Stimulated activated CD4-positive, alpha-beta T cell treated with anti-CD3 and anti-CD28 coated beads, TNF-alpha, amount 100 ng/mL, for 1 hour (primary cell): ENCODE measurements at places on chromosomes 13 and 19.

- DNase-seq, result no peak
These were observed 257.3 kb upstream of the MAB21L1 start for GRCh38 chr13:35733827-35734226.

DNA sequence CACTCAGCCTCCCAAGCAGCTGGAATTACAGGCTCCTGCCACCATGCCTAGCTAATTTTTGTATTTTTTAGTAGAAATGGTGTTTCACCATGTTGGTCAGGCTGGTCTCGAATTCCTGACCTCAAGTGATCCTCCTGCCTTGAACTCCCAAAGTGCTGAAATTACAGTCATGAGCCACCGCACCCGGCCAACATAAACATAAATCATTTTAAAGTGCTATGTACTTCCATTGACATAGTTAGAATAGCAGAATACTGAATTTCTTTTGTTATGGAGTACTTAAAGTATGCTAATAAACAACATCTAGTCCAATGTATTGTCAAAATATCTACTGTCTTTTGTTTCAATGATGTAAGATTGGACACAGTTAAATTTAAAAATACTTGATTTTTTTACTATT, 539.0 kb downstream of the PCDH9 start:
- no peak for DNase-seq

DNA sequence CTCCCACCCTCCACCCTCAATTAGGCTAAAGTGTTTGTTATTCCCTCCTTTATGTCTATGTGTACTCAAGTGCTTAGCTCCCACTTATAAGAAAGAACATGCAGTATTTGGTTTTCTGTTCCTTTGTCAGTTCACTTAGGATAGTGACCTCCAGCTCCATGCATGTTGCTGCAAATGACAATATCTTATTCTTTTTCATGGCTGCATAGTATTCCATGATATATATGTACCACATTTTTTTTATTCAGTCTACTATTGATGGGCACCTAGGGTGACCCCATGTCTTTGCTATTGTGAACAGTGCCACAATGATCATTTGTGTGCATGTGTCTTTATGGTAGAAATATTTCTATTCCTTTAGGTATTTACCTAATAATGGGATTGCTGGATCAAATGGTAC, 114.3 kb downstream of the DLEU7 start:
- no peak for DNase-seq

DNA sequence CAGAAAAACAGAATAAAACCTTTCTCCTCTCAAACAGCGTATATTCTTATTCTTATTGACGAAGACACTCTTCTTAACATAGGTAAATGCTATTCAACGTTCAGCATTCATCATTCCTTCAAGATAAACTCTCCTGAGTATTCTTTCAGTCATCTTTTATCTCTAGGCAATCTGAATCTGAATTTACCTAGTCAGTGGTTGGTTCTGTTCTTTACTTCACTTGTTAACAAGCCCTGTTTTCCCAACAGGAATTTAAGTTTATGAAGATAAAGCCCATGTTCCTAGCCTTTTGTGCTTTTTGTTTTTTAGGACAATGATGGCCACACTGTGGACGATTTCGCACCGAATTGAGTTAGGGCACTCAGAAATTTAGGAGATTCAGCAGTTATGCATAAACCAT, 3.2 kb downstream of the ELF1 start:
- DNase-seq, result no peak

DNA sequence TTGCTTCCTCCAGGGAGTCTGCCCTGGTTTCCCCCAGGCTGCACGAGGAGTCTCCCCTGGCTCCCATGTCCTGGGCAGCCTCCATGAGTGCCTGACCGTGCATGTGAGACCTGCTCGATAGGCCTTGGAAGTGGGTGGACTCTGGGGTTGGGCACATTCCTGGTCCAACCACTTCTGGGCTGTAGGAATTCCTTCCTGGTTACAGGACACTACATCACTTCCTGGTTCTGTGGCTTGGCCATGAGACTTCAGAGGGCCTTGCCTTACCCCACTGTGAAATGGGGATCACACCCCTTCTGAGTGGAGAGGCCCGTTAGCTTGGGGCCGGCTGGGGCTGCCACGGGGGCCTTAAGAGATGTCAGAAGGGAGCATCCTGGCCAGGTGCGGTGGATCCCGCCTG, 4.0 kb upstream of the ZNF628 start:
- DNase-seq, result no peak

DNA sequence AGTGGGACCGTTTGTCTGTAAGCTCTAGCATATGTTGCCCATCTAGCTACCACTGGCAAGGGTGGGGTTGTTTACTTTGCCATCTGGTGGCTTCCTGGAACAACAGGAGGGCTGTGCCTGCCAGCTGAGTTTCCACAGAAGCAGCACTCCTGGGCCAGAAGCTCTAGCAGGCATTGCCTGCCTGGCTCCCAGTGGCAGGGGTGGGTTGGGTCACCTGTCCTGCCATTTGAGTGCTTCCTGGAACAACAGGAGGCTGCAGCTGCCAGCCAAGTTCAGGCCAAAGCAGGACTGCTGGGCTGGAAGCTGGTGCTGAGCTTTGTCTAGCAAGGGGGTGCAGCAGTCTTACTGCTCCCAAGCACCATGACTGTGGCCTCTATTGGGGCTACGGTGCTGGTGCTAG, 239.7 kb downstream of the MTUS2 start:
- DNase-seq, result no peak

DNA sequence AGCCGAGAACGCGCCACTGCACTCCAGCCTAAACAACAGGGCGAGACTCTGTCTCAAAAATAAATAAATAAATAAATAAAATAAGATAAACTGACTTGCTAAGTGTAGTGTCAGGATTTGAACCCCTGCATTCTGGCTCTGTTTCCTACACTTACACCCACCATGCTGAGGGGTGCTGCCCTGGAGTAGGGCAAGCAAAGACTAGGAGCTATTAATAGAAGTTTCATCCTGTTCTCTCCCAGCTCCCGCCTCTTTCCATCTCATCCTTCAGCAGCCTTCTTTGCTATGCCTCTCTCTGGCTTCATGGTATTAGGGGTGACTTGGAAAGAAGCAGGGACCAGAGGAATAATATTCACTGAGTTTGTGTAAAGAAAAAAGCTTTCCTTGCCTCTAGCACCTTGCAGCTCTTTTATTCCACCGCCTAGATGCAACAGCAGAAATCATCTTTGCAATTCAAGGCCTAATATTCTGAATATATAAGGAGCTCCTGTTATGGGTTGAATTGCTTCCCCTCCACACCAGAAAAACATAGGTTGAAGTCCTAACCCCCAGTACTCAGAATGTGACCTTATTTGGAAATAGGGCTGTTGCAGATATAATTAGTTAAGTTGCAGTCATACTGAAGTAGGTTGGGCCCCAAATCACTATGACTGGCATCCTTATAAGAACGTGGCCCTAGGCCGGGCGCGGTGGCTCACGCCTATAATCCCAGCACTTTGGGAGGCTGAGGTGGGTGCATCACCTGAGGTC, 8.7 kb upstream of the PLAUR start:
- no peak for DNase-seq
